ENCODE measurements at places on chromosomes 3 and 15. TPM values are rescaled to one million over a fixed set of nuclear protein-coding genes. Genes with fewer than 3 reads are reported as not detected.
A peak's percentile ranks its signal among the peaks of the same experiment; 100 is the strongest.

Gene ANKUB1
- total RNA-seq: not detected

Gene SFMBT1
- total RNA-seq: 15.4 TPM

Gene HCN4
- total RNA-seq: 0.17 TPM

Gene FANCD2OS
- total RNA-seq: not detected

Gene PLSCR5
- not detected for total RNA-seq

Gene ACTRT3
- 4.5 TPM for total RNA-seq

Gene UACA
- total RNA-seq: 40.7 TPM

Gene CD86
- 7.5 TPM for total RNA-seq

GRCh38 chr3:16890597-16891333 is 6.0 kb downstream of the PLCL2 start:
- peaks cover 9% of the 10 kb centered on the region for H3K4me1 ChIP-seq
- H3K36me3 ChIP-seq: no peaks in the 10 kb centered on the region
- no peak for DNase-seq
- no peak overlapping the region for H3K27ac ChIP-seq
- no peak overlapping the region for H3K4me3 ChIP-seq

DNA sequence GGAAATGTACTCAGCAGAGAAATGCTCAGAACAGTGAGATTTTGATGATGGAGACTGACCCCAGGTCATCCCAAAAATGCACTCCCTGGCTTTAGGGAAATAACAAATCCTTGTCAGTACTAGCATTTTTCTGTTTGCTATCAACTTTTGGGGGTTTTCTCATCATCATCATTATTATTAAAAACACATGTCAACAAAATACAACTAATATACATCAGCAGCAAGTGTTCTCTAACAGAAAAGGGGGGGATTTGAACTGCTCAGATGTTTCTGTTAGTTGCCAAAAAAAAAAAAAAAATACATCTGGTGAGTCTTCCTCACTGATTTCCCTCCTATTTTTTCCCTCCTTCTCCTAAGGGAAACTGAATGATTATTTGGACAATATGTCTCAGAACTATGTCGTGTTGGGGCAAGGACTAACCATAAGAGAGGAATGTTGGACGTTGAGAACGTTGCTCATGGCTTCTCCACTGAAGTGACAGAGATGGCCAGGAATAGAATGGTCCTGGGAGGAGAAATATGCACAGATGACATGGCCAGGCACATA is 230.0 kb upstream of the MCTP2 start:
- no peaks in the 10 kb centered on the region for H3K27me3 ChIP-seq
- no peak overlapping the region for H3K4me3 ChIP-seq
- no peaks in the 10 kb centered on the region for H3K4me1 ChIP-seq
- DNase-seq: no peak
- H3K27ac ChIP-seq: peak overlapping the region; percentile 66

DNA sequence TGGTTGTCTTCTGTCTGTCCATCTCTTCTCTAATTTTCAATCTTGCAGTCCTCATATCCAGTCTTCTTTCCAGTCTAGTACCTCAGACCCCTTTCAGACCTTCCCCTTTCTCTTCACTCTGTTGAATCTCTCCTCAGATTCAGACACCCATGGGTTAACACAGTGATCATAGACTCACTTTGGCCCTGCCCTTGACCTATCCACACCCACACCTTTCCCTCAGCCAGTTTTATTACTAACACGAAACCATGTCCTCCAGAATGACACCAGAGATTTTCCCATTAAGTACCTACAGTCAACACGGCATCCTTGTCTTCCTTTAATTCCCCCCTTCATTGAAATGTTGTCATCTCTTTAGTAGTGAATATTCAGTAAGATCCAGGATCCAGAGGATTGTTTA is 74.5 kb upstream of the UBE2E2 start:
- no peak overlapping the region for H3K27ac ChIP-seq
- no peak for DNase-seq
- no peaks in the 10 kb centered on the region for H3K27me3 ChIP-seq
- H3K36me3 ChIP-seq: no peaks in the 10 kb centered on the region
- H3K4me3 ChIP-seq: no peak overlapping the region
- H3K4me1 ChIP-seq: peaks cover 12% of the 10 kb centered on the region

DNA sequence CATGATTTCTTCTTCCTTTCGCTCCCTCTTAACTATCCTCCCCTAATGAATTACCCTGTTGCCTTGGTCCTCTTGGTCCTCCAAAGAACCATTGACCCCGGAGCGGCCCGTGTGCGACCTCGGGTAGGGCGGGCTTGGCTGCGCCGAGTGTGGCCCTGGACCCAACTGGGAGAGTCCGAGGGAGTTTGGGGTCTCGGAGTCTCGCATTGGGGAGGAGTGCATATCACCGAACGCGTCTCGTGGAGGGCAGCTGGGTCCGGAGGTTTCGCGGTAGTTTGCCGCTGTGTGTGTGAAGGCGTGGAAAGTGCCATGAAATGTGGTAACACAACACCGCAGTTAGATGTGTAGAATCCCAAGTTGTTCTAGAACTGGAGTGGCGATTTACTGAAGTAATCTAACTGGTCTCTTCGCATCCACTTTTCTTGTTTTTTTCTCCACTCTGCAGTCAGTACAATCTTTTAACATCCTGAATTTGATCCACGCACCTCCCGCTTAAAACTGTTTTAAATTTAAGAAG is 363 bp downstream of the GTF2E1 start:
- no peaks in the 10 kb centered on the region for H3K27me3 ChIP-seq
- H3K4me3 ChIP-seq: peak overlapping the region; percentile 76
- H3K36me3 ChIP-seq: peaks cover 11% of the 10 kb centered on the region
- DNase-seq: no peak
- peaks cover 16% of the 10 kb centered on the region for H3K4me1 ChIP-seq
- H3K27ac ChIP-seq: peak overlapping the region; percentile 93

DNA sequence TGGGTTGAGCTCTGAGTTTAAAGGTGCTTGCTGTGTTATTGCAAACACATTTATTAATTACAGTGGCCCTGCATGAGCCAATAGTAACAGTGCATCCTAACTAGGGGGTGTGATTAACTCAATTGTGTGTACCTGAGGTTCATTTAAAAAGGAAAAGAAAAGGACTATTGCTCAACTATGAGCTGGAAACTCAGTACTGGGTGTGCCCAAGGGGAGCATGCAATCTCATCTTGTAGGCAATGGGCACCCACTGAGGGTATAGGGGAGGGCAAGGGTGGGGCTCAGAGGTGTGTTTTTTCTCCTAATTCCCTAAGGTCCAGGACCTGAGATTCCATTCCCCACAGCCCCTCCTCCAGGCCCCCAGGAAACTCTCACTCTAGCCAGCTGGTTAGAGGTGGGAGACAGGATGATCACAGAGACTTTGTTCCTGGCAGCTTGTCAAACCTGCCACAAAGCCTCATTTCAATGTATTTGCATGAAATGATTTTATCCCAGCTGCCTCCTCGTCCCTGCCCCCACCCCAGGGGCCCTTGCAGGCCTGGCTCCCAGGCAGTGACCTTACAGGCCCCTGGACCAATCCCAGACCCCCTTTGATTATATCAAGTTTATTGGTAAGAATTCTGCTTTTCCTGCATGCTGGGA is 220.7 kb downstream of the TBC1D2B start:
- H3K27ac ChIP-seq: no peak overlapping the region
- no peak overlapping the region for H3K4me3 ChIP-seq
- DNase-seq: no peak
- H3K27me3 ChIP-seq: no peaks in the 10 kb centered on the region

DNA sequence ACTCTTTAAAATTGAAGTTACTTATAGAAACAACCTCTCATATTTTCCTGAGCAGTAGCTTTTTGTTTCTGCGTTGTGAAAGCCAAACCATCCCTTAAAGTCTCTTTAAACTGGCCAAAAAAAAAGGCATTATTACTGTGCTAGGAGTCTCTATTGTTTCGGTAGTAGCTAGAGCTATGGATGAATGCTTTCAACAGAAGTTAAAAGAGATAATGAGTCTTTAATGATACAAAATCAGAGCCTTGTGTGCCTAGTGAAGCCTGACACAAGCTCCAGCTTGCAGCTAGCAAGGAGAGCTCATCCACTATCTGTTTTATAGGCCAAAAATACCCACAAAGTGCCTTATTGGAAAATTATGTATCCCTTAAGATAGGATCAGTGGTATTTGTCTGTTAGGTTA is 360.4 kb upstream of the CDIN1 start:
- H3K36me3 ChIP-seq: no peaks in the 10 kb centered on the region
- H3K27ac ChIP-seq: no peak overlapping the region
- H3K27me3 ChIP-seq: no peaks in the 10 kb centered on the region
- no peaks in the 10 kb centered on the region for H3K4me1 ChIP-seq
- H3K4me3 ChIP-seq: no peak overlapping the region
- no peak for DNase-seq

GRCh38 chr3:61908382-61908781 is 347.0 kb downstream of the PTPRG start:
- no peak for DNase-seq
- no peak overlapping the region for H3K4me3 ChIP-seq
- no peaks in the 10 kb centered on the region for H3K36me3 ChIP-seq
- H3K27ac ChIP-seq: no peak overlapping the region
- peaks cover 24% of the 10 kb centered on the region for H3K4me1 ChIP-seq
